ENCODE measurements at places on chromosomes 1 and 21. TPM values are rescaled to one million over a fixed set of nuclear protein-coding genes. Genes with fewer than 3 reads are reported as not detected.

GRCh38 chr1:108851567-108851966, 5.3 kb downstream of the AKNAD1 start:
- DNase-seq: no peak
- no peak overlapping the region for H3K27ac ChIP-seq
- no peaks in the 10 kb centered on the region for H3K36me3 ChIP-seq
- H3K4me3 ChIP-seq: no peak overlapping the region
- no peaks in the 10 kb centered on the region for H3K4me1 ChIP-seq

- no peaks in the 10 kb centered on the region for H3K36me3 ChIP-seq
- H3K27me3 ChIP-seq: no peaks in the 10 kb centered on the region
- no peak overlapping the region for H3K27ac ChIP-seq
Measured at GRCh38 chr1:209318181-209319056, 265.1 kb upstream of the CAMK1G start.

GRCh38 chr1:218524526-218524925, 179.4 kb downstream of the TGFB2 start:
- H3K36me3 ChIP-seq: no peaks in the 10 kb centered on the region
- DNase-seq: no peak

DNA sequence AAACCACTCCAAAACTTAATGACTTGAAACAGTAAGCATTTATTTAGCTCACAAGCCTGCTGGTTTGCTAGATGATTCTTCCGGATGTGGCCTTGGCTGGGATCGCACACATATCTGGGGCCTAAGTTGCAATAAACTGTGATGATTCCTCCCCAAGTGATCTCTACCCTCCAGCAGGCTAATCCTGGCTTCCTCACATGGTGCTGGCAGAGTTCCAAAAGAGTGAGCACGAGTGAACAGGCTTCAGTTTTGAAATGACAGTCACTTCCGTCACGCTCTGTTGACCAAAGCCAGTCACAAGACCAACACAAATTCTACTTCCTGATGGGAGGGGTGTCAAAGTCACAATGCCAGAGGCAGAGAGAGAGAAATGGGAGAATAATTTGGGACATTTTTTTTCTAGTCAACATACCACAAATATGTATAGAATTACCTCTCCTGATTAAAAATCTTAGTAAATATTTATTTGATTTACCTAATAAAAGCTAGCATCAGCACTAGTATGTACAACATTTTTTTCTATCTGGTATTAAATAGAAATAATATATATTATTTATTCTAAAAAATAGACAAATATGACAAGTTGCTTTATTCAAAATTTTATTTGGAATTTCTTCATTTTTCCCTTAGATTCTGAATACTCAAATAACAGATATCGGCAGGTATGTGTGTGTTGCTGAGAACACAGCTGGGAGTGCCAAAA, 292.7 kb downstream of the TPR start:
- no peak overlapping the region for H3K27ac ChIP-seq
- H3K4me1 ChIP-seq: no peaks in the 10 kb centered on the region
- no peaks in the 10 kb centered on the region for H3K27me3 ChIP-seq
- no peak overlapping the region for H3K4me3 ChIP-seq
- no peaks in the 10 kb centered on the region for H3K36me3 ChIP-seq

DNA sequence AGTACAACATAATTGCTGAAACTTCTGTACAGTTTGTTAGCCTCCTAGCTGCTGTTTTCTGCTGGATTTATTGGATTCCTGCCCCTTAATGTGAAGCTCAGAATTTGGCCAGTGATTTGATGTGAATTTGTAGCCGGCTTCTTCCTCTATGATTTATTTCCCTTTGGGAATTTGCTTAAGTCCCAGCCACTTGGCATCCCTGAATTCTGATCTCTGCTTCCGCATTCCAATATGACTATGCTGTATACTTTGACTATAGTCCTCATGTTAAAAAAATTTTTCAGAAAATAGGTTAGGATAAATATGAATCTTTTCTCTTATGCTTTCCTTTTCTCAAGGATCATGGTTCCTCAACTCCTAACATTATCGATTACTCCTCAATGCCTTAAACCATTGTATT, 12.4 kb upstream of the LRIF1 start:
- H3K27ac ChIP-seq: no peak overlapping the region
- no peak overlapping the region for H3K4me3 ChIP-seq
- DNase-seq: no peak
- H3K4me1 ChIP-seq: no peaks in the 10 kb centered on the region
- H3K36me3 ChIP-seq: no peaks in the 10 kb centered on the region

The GBP7 gene
- polyA plus RNA-seq: not detected

- peak; percentile 48 for DNase-seq
- no peak overlapping the region for H3K27ac ChIP-seq
- H3K4me3 ChIP-seq: no peak overlapping the region
- no peaks in the 10 kb centered on the region for H3K36me3 ChIP-seq
Measured at GRCh38 chr1:193406901-193407300, 220.5 kb upstream of the B3GALT2 start.

Measured in naive thymus-derived CD4-positive, alpha-beta T cell (primary cell).